ENCODE measurements at places on chromosomes 1 and 21.

- peak; percentile 4 for DNase-seq
- H3K27me3 ChIP-seq, result no peaks in the 10 kb centered on the region
- H3K4me3 ChIP-seq, result no peak overlapping the region
- H3K4me1 ChIP-seq, result no peaks in the 10 kb centered on the region
- H3K27ac ChIP-seq, result no peak overlapping the region
These were observed 111.7 kb downstream of the RHOU start for GRCh38 chr1:228846952-228847351.

GRCh38 chr1:156601122-156601830, at the start of gene GPATCH4:
GPATCH4 (minus strand) TSS chr1:156601479.
- no peaks in the 10 kb centered on the region for H3K27me3 ChIP-seq
- peak within 1 kb of the TSS; percentile 78 for H3K27ac ChIP-seq
- peak; percentile 93 for DNase-seq
- H3K36me3 ChIP-seq, result peaks cover 16% of the 10 kb centered on the region
- H3K4me3 ChIP-seq, result peak within 1 kb of the TSS; percentile 89
- H3K4me1 ChIP-seq, result peaks cover 8% of the 10 kb centered on the region

DNA sequence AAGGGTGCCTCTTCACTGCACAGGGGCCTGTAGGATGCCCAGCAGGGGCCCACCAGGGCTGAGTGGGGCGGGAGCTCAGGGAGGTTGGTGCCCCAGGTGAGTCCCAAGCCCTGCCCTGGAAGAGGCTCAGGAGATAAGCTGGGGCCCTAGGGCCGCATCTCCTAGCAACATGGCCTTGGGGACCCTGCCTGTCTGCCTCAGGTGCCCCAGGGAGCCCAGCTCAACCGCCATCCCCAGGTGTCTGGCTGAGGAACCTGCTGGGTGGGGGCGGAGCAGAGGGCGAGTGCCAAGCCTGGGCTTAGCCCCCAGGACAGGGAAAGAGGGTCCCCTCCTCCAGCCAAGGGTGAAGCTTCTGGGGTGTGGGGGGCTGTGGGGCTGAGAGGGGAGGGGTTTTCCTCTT, 54.8 kb downstream of the FOXO6 start:
- no peak for DNase-seq
- H3K36me3 ChIP-seq, result no peaks in the 10 kb centered on the region
- no peak overlapping the region for H3K27ac ChIP-seq
- H3K4me3 ChIP-seq, result no peak overlapping the region
- H3K4me1 ChIP-seq, result no peaks in the 10 kb centered on the region
- no peaks in the 10 kb centered on the region for H3K27me3 ChIP-seq

GRCh38 chr1:221016751-221017150, 137.5 kb downstream of the HLX start:
- DNase-seq, result no peak
- no peak overlapping the region for H3K4me3 ChIP-seq
- no peaks in the 10 kb centered on the region for H3K4me1 ChIP-seq
- H3K27ac ChIP-seq, result no peak overlapping the region
- no peaks in the 10 kb centered on the region for H3K36me3 ChIP-seq
